Activated CD8-positive, alpha-beta T cell treated with anti-CD3 and anti-CD28 coated beads, Interleukin-2, amount 10 ng/mL, durations not matched to agents 7 days and 5 days (primary cell): ENCODE measurements at places on chromosomes 3 and 15. TPM values are rescaled to one million over a fixed set of nuclear protein-coding genes. Genes with fewer than 3 reads are reported as not detected.

The UNC13C gene
- total RNA-seq: not detected

DNA sequence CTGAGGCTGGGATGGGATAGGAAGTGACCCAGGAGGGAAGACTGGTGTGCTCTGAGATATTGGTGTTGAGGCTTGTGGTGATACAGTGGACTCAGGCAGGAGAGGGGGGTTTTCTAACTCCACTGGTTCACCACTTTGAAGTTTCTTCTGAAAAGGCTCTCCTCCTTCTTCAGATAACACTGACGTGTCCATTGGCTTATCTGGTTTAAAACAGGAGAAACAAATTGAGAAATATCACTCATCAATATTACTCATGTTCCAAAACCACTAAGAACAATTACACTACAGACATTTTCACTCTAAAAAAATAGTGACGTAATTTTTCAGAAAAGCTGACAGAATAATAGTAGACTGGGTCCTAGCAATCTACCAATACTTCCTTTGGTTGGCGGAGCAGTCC is 23.1 kb downstream of the TP53BP1 start:
- no peak for DNase-seq

GRCh38 chr3:126873416-126873815 is 109.5 kb upstream of the PLXNA1 start:
- no peak for DNase-seq

- no peak for DNase-seq
Measured at GRCh38 chr15:76983590-76984375, 11.1 kb upstream of the PSTPIP1 start.

DNA sequence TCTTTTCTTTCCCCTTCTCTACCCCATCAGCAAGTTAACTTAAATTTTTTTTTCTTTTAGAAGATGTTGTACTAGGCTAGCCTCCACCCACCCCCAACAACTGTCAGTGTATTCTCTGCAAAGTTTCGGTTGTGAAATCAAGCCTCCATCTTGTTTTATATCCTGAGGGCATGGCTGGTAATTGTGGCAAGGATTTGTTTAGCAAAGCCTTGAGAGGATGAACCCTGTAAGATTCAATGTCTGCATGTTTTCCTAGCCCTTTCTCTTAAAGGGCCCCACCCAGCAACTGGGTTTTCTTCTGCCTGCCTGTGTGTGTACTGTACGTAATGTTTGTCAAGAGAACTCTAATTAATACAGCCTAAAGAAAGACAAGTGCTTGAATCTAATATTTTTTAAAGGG is 475.3 kb downstream of the FHIT start:
- no peak for DNase-seq

DNA sequence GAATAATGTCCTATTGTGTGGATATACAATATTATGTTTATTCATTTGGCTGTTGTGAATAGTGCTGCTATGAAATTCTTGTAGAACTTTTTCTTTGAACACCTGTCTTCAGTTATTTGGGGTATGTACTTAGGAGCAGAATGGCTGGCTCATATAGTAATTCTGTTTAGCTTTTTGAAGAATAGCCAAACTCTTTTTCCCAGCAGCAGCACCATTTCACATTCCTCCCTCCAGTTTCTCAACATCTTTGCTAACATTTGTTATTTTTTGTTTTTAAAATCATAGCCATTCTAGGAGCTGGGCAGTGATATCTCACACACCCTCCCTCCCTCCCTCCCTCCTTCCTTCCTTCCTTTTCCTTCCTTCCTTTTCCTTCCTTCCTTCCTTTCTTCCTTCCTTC is 39.7 kb downstream of the LSM3 start:
- DNase-seq: no peak

The GAP43 gene
- not detected for total RNA-seq

DNA sequence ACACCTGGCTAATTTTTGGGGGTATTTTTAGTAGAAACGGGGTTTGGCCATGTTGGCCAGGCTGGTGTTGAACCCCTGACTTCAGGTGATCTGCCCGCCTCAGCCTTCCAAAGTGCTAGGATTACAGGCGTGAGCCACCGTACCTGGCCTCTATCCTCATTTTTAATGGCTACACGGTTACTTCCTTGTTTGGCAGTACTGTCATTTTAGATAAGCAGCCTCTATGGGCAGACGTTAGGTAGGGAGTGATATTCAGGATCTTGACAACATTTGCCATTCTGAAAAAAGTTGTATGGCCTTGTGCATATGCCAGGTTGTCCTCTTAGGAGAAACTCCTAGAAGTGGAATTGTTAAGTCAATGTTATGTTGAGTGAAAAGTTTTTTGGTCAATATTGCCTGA is 141.7 kb downstream of the ITPR1 start:
- DNase-seq: no peak

DNA sequence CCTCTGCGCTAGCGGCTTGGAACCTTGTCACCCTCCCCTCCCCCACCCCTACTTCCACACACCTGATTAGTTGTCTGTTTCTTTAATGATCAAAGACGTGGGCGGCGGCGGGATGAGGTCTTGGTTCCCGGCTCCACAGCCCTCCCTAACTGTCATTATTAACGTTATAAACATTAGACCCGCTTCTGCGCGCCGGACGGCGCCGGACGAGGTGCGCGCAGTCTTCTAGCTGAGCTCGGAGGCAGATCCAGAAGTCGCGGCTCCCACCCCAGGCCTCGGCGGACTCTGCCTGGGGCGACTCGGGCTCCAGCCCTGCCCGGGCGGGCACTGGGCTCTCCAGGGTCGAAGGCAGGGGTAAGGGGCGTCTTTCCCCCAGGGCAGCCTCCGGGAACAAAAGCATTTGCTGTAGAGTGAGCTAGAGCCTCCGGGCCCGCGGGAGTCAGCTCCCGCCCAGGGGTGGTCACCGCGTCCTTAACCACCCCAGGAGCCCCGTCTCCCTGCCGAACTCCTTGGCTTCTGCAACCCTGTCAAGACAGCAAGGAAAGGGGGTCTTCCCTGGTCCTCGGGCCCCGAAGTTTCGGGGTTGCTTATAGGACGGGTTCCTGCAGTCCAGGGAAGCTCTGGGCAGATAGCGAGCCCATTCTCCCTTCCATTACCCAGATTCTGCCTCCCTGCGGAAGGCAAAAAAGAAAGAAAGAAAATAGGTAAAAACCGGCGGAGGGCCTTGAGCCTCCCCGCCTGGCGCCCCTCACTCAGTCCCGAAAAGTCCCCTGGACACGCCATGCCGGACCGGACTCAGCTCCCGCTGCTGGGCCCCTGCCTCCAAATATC is 2.2 kb upstream of the ISLR2 start:
- DNase-seq: no peak

- DNase-seq: no peak
Measured at GRCh38 chr3:47407896-47408838, 27.3 kb downstream of the PTPN23 start.

GRCh38 chr15:39468828-39469227 is 112.1 kb upstream of the THBS1 start:
- DNase-seq: no peak

GRCh38 chr3:17052363-17052762 is 167.6 kb downstream of the PLCL2 start:
- DNase-seq: no peak

- no peak for DNase-seq
Measured at GRCh38 chr3:182636646-182637045, 156.7 kb upstream of the ATP11B start.

The PLA2G4E gene
- total RNA-seq: not detected

The CD200R1 gene
- 7.8 TPM for total RNA-seq

- no peak for DNase-seq
Measured at GRCh38 chr3:27310688-27311087, 58.5 kb downstream of the NEK10 start.

The CCR9 gene
- not detected for total RNA-seq

DNA sequence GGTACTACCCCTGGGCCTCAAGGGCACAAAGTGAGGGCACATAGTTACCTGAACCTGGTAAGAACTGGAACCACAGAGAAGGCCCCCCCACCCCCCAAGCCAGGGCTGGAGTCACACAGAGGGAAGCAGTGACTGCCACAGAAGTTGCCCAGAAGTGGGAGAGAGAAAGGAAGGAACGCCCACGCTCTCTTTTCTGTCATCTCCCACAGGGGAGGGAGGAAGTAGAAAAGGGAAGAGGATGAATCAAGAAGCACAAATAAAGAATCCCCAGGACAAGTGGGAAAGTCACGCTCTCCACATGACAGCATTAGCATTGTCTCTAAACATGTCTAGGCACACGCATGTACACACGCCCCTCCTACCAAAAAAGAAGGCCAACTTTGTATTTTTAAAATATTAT is 114.7 kb upstream of the FRMD4B start:
- no peak for DNase-seq

GRCh38 chr3:66572938-66573710 is 72.3 kb upstream of the LRIG1 start:
- DNase-seq: no peak

DNA sequence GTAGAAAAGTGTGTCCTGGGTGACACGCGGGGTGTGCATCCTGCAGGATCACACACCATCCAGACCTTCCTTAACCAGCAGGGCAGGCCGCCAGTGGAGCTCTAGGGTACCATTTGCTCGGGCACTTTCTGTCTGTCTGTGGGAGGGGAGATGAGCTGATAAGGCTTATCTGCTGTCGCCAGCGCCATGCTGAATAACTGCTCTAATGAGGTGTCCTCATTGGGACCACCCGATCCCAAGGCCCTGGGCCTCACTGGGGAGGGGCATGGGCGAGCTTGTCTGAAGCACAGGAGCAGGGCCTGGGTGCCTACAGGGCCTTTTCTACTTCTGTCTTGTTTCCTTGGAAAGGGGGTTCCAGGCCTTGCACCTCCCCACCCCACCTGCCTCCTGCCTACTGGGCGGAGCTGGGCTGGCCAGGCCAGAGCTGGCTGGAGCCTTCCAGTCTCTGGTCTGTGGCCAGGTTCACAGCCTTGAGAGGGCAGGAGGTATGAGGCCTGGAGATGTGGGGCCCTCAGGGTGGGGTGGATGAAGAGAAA is 2.5 kb upstream of the GATA2 start:
- no peak for DNase-seq

- DNase-seq: no peak
Measured at GRCh38 chr3:74750901-74751300, 136.4 kb upstream of the CNTN3 start.

GRCh38 chr3:192888190-192888589 is 29.5 kb downstream of the MB21D2 start:
- DNase-seq: no peak

GRCh38 chr3:126270145-126270811 is 86.9 kb downstream of the KLF15 start:
- no peak for DNase-seq

The CLDN18 gene
- not detected for total RNA-seq

The FSIP1 gene
- 1.0 TPM for total RNA-seq

GRCh38 chr3:56193519-56193918 is 274.7 kb downstream of the ERC2 start:
- DNase-seq: no peak

The SEMA3B gene
- 0.52 TPM for total RNA-seq

DNA sequence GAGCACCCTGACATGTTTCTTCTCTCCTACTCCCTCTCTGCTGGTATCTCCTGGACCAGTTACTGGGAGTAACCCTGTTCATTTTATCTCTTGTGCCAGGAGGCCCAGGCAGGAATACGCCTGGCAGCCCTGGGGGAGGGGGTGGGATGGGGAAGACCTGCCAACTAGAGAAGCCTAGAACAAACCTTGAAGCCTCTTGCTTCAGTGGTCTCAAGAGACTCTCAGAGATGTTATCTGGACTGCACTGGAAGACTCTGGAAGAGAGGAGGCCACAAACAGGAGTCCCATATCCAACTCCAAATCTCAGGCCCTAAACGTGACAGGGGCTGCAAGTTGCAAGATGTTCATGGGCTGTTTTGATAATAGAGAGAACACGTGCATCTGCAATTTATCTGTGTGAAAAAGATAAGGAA is at the start of gene EPB42:
TSS of gene EPB42 (minus strand) at position 28 of the 413 bp plus-strand sequence. CDS start 193 bp downstream, outside the sequence.
- no peak for DNase-seq

DNA sequence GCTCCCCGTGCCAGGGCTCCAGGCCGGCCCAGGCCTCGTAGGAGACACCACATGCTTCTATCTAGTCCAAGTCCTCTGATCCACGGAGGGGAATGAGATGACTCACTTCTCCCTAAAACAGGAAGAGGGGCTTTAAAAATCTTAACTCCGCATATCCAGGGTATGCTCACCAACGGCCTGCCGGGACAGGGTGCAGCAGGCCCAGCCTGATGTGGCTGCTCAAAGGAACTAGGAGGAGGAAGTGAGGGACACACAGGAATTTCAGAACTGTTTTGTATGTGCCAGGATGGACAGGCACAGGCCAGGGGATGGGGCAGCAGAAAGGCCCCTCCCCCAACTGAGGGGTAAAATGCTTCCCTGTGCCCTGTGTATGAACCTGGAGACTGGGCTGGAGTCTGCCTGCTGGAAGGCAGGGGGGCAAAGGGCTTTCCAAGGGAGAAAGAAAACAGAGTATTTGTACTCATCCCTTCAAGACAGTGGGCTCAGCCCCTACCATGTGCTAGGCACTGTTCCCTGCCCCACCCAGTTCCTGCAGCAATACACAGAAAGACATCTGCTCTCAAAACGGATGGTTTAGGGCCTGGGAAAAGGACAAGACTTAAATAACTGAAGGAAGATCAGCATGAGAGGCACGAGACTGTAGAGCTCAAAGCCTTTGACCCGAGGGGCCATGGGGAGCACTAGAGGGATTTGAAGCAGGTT is 22.1 kb downstream of the CHDH start:
- DNase-seq: no peak

GRCh38 chr15:101264011-101264410 is 12.2 kb upstream of the CHSY1 start:
- no peak for DNase-seq

DNA sequence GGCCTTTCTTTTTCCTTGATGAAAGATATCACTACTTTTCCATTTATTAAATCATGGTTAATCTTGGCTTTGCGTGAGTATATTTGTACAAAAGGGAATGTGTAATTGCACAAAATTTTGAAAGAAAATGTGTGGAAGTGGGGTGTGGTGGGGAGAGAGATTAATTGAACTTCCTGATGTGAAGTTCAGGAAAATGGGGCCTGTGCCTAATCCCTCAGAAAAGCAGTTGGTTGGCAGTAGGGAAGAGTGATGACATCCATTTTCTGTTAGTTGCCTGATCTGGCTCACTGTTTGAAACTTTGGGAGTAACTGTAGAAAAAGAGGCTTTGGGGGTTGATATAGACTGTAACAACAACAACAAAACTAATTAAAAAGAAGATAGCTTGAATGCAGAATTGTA is 10.8 kb upstream of the IL20RB start:
- no peak for DNase-seq

The ABTB1 gene
- total RNA-seq: 16.5 TPM

The MDFIC2 gene
- total RNA-seq: not detected

The STRA6 gene
- total RNA-seq: not detected
